ENCODE measurements at places on chromosomes 6 and 20. TPM values are rescaled to one million over a fixed set of nuclear protein-coding genes. Genes with fewer than 3 reads are reported as not detected.

The KCNQ2 gene
- total RNA-seq: not detected

The ID1 gene
- 6.8 TPM for total RNA-seq

The SAMHD1 gene
- 286 TPM for total RNA-seq

The PTPN1 gene
- total RNA-seq: 67.7 TPM

The IMPG1 gene
- not detected for total RNA-seq

- no peaks in the 10 kb centered on the region for H3K27me3 ChIP-seq
- DNase-seq: no peak
- no peaks in the 10 kb centered on the region for H3K36me3 ChIP-seq
- H3K4me3 ChIP-seq: no peak overlapping the region
- H3K4me1 ChIP-seq: no peaks in the 10 kb centered on the region
Measured at GRCh38 chr6:100203400-100203799, 209.4 kb upstream of the MCHR2 start.

DNA sequence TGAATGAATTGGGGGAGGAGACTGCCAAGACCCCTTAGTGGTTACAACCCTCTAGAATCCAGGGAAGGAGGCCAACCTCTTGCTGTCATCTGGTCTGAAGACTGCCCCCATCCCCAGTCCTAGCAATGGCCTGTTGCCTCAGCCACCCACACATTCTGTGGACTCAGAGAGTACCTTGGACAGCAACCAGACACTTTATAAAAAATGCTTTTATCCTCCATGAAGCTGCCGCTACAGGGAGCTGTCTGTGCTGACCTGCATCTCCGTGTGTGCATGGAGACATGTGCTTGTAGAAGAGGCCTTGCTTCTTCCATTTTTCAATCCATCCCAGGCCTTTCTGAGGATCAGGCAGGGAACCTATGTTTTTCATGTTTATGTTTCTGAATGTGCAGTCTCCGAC, 15.2 kb downstream of the CDH22 start:
- no peak for DNase-seq
- H3K27me3 ChIP-seq: peaks cover 74% of the 10 kb centered on the region
- no peak overlapping the region for H3K4me3 ChIP-seq
- H3K36me3 ChIP-seq: peaks cover 14% of the 10 kb centered on the region
- H3K4me1 ChIP-seq: peaks cover 4% of the 10 kb centered on the region

- no peaks in the 10 kb centered on the region for H3K27me3 ChIP-seq
- peak overlapping the region; percentile 96 for H3K4me3 ChIP-seq
- peaks cover 50% of the 10 kb centered on the region for H3K4me1 ChIP-seq
- peak overlapping the region; percentile 79 for H3K27ac ChIP-seq
- DNase-seq: no peak
- H3K36me3 ChIP-seq: peaks cover 9% of the 10 kb centered on the region
Measured at GRCh38 chr6:31730631-31731086, 1.6 kb upstream of the DDAH2 start.

DNA sequence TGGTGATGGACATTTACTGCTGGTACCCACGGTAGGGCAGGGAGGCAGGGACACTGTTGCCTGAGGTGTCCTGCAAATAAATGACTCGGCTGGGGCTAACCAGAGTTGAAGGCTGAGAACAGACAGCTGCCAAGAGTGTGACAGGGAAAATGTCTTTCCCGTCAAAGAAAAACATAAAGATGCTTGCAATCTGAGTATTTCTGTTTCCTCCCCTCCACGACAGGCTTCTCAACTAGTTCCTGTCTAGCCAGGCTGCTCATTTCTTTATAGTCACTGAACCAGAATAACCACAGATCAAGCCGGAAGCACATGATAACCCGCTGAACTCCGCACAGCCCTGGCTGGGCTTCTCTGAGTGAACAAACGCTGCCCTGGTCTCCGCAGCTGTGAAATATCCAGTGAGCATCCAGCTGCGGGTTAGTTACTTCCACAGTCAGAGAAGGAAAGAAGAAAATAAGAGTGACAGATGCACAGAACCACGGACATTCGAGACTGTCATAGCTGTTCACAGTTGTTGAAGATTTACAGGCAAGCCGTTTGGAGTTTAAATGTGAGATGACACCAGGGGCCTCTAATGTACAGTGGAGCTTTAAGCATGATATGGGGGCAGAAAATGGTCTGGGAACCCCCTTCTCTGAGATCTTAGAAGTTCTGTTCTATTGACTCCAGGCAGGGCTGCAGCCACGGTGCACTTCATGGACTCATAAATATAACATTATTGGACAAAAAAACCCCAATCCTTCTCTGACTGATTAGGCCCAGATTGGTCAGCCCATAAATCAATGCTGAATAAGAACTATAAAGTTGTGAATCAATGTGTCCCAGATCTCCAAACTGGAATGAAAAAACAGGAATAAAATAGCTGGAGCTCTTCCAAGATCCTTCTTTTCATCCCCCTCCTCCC, 299.9 kb upstream of the SUPT3H start:
- peak overlapping the region; percentile 95 for H3K27ac ChIP-seq
- peaks cover 3% of the 10 kb centered on the region for H3K36me3 ChIP-seq

DNA sequence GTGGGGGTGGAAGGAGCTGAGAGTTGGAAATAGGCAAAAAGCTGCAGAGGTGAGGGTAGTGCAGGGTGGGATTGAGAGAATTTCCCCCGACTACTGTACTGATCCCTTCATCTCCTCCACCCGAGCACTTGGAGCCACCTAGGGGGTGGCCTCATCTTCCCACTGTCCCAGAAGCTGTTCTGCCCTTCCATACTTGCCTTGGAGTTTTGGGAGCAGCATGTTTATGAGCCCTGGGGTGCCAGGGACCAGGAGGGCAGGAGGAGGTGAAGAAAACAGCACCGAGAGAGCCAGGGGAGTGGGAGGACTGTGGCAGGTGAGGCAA, 34.0 kb upstream of the HLA-A start:
- H3K27ac ChIP-seq: no peak overlapping the region
- H3K27me3 ChIP-seq: peaks cover 9% of the 10 kb centered on the region
- no peak overlapping the region for H3K4me3 ChIP-seq
- no peaks in the 10 kb centered on the region for H3K36me3 ChIP-seq
- H3K4me1 ChIP-seq: peaks cover 6% of the 10 kb centered on the region

- H3K4me3 ChIP-seq: no peak overlapping the region
- peaks cover 10% of the 10 kb centered on the region for H3K4me1 ChIP-seq
- H3K27ac ChIP-seq: no peak overlapping the region
- H3K36me3 ChIP-seq: peaks cover 3% of the 10 kb centered on the region
Measured at GRCh38 chr6:87661016-87661415, 41.0 kb downstream of the AKIRIN2 start.

DNA sequence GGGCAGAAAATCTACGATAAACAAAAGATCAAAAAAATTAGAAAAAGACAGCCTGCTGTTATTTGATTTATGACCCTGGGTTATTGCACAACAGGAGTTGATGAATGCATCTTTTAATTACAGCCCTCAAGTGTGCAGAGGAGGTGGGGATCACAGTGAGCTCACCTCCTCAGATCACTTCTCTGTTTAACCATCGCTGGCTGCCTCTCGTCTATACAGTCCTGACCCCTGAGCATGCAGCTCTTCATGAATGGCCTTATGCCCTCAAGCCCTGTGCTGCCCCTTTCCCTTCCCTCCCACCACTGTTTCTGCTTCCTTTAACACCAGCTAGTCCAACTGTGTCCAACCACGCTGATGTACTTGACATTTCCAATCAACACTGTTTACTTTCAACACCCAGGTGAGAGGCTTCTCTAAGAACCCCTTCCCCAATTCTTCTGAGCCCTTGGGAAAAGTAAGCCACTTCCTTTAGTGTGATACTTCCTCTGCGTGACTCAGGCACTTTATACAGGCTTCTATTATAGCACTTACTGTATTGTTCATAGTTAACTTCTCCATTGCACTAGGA, 60.6 kb upstream of the RIPOR2 start:
- no peak for DNase-seq
- peaks cover 65% of the 10 kb centered on the region for H3K4me1 ChIP-seq
- no peaks in the 10 kb centered on the region for H3K27me3 ChIP-seq
- H3K36me3 ChIP-seq: peaks cover 2% of the 10 kb centered on the region

DNA sequence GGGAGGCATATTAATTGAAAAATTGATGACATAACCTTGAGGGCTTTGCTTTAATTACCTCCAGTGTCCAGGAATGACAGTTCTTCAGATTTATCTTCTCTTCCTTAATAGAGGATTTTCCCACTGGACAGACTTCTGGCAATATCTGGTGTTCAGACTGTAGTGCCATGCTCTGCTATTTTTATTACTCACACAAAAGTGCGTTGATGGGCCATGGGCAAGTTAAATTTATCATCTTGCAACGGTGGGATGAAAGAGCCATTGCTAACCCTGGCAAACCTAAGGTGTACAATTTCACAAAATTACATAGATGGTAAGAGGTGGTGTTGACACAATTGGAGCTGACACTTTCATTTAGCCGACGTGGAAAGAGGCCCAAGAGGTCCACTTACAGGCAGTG, 253.7 kb upstream of the PLCB4 start:
- no peaks in the 10 kb centered on the region for H3K27me3 ChIP-seq
- peaks cover 7% of the 10 kb centered on the region for H3K36me3 ChIP-seq
- H3K4me3 ChIP-seq: no peak overlapping the region
- no peaks in the 10 kb centered on the region for H3K4me1 ChIP-seq
- no peak for DNase-seq
- H3K27ac ChIP-seq: no peak overlapping the region

GRCh38 chr6:113361014-113361645, 496.0 kb upstream of the MARCKS start:
- no peaks in the 10 kb centered on the region for H3K4me1 ChIP-seq
- H3K36me3 ChIP-seq: no peaks in the 10 kb centered on the region
- H3K27ac ChIP-seq: no peak overlapping the region
- no peak for DNase-seq
- H3K4me3 ChIP-seq: no peak overlapping the region

DNA sequence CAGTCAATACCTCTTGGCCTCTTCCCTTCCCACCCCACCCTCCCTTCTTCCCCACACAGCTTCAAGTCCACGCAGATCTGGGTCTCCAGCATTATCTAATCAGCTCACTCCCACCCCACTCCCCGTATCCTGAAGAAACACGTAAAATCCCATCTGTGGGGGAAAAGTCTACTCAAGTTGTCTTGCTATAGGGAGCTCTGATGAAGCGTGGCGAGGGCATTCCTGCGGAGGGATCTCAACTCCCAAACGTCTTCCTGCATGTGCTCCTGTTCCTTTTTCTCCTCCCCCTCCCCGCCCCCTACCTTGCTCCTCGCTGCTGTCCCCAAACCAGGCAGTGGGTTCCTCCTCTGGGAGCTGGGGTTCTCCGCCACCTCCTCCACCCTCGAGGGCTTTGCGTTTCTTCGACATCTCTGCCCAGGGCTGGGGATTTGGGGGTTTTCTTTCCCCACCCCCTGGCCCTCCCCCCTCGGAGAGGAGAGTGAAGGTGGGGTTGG, 181.8 kb downstream of the TBXT start:
- peaks cover 8% of the 10 kb centered on the region for H3K4me1 ChIP-seq
- DNase-seq: no peak
- peaks cover 48% of the 10 kb centered on the region for H3K27me3 ChIP-seq
- H3K27ac ChIP-seq: no peak overlapping the region
- H3K4me3 ChIP-seq: no peak overlapping the region

- no peak overlapping the region for H3K4me3 ChIP-seq
- DNase-seq: no peak
- no peak overlapping the region for H3K27ac ChIP-seq
- no peaks in the 10 kb centered on the region for H3K36me3 ChIP-seq
Measured at GRCh38 chr6:79466207-79466834, 70.9 kb downstream of the LCA5 start.
